ENCODE measurements at places on chromosomes 6 and 20. TPM values are rescaled to one million over a fixed set of nuclear protein-coding genes. Genes with fewer than 3 reads are reported as not detected.

DNA sequence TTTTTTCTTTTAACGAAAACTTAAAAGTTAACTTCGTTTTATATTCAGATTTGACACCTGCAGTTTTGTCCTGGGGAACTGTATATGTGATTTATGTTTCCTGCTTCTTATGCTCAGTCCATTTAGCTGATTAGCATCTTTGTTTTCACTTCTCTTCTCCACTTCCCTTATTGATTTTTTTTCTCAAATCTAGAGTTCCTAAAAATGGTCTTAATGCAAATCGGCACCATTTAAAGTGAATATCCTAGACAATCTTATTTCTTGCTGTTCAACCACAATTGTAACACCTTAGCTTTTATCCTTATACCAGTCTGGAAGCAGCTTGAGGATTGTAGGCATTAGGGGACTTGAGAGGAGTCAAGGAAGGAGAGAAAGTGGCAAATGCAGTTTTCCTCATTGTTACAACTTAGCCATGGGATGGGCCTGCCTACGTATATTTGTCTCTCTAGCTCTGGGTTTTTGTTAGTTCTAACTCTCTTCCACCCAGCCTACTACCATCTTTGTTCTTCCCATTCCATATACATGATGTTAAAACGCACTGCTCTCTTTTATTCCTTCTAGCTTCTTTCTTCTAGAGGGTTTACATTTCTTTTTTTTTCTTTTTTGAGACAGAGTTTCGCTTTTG, 8.5 kb downstream of the QRSL1 start:
- H3K27ac ChIP-seq = no peak overlapping the region
- H3K36me3 ChIP-seq = no peaks in the 10 kb centered on the region
- no peak overlapping the region for H3K4me3 ChIP-seq

Gene DOK5
- 9.1 TPM for total RNA-seq

- no peaks in the 10 kb centered on the region for H3K4me1 ChIP-seq
- DNase-seq = no peak
- no peaks in the 10 kb centered on the region for H3K36me3 ChIP-seq
- H3K27ac ChIP-seq = no peak overlapping the region
- no peaks in the 10 kb centered on the region for H3K27me3 ChIP-seq
- no peak overlapping the region for H3K4me3 ChIP-seq
Measured at GRCh38 chr6:96237638-96238347, 222.0 kb downstream of the FUT9 start.

Gene TMEM200A
- 7.2 TPM for total RNA-seq

Gene SLC52A3
- 0.69 TPM for total RNA-seq

All from aorta (tissue), 5 donors.